ENCODE measurements at places on chromosomes 4 and X.

DNA sequence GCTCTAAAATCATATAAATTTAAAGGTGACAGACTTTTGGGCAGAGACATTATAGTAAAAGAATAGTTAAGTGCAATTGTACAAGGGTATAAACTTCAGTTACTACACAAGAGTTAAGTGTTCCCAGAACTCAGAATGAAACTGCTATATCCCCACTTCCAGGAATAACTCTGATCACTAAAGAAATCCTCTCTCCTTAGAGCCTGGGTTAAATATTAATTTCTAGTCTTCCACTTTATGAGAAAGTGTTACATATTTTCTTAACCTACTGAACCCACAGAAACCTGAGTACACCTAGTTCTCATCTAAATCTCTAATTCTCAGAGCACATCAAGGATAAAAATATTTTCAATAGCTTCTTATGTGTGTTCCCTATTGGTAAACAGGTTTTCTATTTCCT, 99.1 kb upstream of the USP38 start:
- no peak for DNase-seq

GRCh38 chr4:38124961-38125360, 164.8 kb downstream of the PTTG2 start:
- DNase-seq: no peak

DNA sequence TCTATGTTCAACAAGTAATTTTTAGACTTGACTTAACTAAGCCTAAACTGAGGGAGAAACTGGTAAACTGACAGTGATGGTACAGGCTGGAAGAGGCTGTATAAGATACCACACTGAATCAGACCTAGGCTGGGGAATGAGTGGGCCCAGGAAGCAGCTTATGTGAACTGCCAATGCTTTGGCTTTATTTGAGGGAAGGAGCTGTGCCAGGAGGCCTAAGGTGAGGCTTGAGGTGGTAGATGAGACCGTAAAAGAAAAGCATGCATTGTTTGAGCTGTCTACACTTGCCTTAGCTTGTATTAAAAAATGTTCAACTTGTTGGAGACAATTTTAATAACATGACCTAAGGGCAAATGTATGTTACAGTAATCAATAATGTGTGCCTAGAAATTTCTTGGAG, 96.2 kb downstream of the RS1 start:
- DNase-seq: no peak

GRCh38 chr4:152176627-152177214, 359.2 kb downstream of the FBXW7 start:
- DNase-seq: no peak

- peak; percentile 61 for DNase-seq
These were observed at the start of gene PCDH7 for GRCh38 chr4:30720021-30720660. PCDH7 (plus strand) TSS chr4:30720369; CDS start chr4:30721423, 1,054 bp downstream.

DNA sequence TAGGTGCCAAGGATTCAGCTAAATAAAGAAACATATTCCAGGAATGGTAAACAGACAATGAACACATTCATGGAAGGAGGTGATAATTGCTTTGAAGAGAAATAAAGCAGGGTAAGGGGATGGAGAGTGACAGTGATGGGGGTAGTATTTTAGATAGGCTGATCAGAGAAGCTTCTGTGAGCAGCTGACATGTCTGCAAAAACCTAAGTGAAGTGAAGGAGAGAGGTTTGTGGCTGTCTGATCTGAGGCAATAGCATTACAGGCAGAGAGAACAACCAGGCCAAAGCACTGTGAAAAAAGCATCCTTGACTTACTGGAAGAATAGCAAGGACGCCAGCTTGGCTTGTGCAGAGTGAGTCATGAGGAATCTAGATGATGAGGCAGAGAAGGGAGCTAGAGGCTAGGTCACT, 271.9 kb upstream of the GATB start:
- no peak for DNase-seq

DNA sequence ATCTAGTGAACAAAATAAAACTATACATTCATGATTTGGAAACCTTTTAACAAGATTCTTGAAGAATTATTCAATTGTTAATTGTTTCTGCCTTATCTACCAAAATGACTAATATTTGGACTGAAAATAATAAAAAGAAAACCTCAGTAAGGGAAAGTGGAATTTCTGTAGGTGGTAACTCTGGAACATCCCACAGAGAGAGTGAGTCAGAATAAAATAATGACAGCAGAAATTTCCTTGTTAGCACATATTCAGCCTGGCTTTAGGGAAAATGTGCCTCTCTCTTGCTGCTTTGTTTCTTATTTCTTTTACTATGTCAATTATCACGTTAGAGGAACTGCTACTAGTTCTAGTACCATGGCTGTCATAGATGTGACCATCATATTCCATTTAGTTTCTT, 421.5 kb upstream of the GNPDA2 start:
- no peak for DNase-seq

DNA sequence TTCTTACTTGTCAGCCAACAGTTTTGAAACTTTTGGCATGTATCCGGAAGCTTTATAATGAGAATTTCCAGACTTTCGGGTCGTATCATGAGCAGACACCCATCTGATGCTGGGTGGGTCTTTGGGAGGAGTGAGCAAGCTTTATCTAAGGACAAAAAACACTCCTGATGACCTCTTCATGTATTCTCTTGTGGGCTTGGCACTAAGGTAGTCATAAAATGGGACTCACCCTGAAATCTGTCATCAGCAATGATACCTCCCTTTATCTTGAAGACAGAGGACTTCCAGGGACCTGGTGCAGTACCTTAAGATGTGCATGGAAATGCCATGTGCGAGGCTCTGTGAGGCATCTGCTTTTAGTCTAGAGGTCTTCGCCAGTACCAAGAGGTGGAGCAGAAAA, 346.3 kb upstream of the PPARGC1A start:
- DNase-seq: no peak

DNA sequence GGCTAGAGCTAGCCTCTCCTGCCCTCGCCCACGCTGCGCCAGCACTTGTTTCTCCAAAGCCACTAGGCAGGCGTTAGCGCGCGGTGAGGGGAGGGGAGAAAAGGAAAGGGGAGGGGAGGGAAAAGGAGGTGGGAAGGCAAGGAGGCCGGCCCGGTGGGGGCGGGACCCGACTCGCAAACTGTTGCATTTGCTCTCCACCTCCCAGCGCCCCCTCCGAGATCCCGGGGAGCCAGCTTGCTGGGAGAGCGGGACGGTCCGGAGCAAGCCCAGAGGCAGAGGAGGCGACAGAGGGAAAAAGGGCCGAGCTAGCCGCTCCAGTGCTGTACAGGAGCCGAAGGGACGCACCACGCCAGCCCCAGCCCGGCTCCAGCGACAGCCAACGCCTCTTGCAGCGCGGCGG, at the start of gene AR:
Gene AR (plus strand): TSS at position 204 of the 400 bp plus-strand sequence. CDS start 1,126 bp downstream, outside the sequence.
- DNase-seq: peak; percentile 59

DNA sequence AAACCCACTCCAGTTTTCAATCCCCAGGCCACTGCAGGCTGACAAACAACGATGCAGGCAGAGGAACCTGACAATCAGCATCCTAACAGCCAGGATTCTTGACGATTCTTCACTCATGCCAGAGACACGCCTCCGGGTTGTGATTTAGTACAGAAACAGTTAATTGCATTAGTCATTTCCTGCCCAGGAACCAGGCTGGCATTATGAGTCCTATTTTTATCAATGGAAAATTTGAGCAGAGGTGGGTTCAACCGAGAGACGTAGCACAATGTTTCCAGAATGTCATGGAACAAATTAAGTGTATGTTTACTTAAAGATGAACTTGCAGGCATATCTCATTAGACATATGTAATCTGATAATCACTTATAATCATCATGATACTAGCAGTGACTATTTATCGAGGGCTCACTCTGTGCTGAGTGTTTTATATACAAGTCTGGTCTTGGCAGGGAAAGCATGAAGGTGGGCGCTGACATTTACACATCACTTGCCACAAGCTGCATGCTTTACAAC, 159.7 kb downstream of the NSUN7 start:
- DNase-seq: no peak

- DNase-seq: no peak
These were observed 16.5 kb upstream of the GALNT7 start for GRCh38 chr4:173152104-173152503.

DNA sequence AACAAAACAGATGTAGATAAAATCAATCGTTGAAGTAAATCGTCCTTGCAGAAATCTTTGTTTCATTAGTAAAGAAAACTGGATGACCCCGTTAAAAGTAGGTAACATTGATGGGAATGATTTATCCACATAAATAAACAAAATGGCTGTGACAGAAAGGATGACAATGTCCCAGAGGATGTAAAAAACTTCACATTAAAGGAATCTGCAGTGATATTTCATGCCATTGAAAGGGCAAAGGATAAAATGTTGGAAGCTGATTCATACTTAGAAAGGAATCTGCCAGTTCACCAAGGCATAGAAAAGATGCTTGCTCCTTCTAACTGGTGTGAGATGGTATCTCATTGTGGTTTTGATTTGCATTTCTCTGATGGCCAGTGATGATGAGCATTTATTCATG, 24.2 kb upstream of the EPGN start:
- DNase-seq: no peak

DNA sequence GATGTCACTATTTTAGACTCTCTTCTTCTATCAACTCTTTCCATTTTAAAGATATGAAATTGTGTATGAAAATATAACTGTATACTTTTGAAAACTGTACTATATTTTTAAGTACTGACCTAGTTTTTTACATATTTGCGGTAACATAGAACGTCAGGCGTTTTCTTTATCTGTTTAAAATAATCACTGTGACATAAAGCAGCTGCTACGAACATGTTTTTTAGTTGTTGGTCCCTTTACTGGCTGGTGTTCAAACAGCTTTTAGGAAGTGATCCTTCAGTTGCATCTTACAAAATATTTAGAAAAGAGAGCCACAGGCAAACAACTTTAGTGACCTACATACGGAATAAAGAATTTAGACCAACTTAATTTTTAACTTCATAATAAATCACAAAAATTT, 73.1 kb downstream of the METTL14 start:
- DNase-seq: no peak

DNA sequence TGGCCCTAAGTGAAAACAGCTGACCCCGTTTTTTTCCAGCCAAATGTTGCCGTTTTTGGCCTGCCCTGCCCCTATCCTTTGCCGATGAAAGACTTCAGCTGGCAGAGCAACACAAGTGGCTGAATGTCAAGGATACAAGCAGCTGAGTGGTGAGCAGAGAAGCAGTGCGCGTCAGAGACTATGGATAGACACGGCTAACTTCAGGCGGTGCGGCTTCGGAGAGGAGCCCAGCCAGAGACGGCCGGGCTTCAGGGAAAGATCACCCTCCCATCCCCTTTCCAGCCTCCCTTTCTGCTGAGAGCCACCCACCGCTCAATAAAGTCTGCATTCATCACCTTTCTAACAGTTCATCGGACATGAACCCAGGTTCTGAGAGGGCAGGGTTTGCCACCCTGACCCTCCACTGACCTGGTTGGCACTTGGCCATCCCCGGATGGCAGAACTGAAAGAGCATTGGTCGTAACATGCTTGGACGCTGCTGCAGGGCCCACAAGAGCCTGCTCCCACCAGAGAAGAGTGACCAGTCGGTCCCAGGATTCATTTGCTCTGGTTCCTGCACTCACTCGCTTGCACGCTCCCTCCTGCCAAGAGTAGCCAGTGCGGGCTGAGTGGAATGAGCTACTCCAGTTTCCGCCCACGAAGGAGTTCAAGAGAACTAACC, 125.8 kb downstream of the PPEF1 start:
- no peak for DNase-seq

GRCh38 chrX:151713849-151714248, 2.0 kb upstream of the FATE1 start:
- DNase-seq: no peak

GRCh38 chr4:169136796-169137557, 126.9 kb upstream of the CBR4 start:
- no peak for DNase-seq

GRCh38 chr4:83582289-83582785, 46.4 kb downstream of the GPAT3 start:
- peak; percentile 12 for DNase-seq

DNA sequence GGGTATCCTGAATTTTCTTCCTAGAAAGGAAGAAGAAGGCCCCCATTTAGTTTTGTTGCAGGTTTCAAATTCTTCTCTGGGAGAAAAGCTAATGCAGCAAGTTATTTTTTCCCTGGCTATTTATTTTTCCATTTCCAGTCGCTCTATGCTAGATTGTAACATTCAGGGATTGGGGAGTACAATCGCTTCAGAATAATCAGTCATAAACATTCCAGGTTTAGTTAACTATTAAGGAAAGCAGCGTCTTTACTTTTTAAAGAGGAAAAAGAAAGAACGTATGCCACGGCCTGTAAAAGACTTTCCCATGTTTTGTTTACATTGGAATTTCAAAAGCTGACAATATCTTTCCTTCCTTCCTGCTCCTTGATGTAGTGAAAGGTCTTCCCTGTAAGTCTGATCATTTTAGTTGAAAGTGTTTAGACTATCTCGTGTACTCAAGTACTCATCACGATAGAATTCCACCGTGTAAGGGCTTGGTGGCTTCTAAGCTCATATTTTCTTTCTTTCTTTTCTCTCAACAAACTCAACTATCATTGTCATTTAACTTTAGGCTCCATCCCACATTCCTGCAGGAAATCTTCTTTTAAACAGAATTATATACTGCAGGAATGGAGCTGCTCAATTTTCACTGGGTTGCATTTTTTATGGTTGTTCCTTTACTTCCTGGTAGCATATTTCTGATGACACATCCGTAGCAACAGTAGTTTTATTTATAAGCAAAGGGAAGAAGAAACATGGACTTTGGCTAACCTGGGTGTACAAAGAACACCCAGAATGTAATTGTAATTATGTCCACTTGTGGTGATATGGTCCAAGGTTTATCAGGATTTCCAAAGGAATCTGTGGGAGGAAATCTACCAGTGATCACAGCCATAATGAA, 213.1 kb upstream of the FAT1 start:
- DNase-seq: peak; percentile 41

GRCh38 chr4:173381610-173382009, 10.9 kb downstream of the SAP30 start:
- DNase-seq: no peak

DNA sequence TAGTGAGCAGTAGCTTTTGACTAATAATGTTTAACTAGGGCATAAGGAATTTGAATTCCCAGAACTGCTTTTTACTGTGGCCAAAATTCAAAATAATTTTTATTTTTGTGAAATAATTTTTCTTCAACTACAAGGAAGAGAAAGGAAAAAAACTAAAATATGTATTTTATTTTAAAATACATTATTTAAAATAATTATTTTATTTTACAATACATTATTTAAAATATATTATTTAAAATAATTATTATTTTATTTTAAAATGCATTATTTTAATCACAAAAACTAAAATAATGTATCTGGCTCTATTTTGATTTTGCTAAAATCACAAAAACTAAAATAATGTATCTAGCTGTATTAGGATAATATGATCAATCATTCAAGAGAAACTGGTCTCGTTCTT, 210.4 kb downstream of the RELL1 start:
- no peak for DNase-seq
